Motor neuron (in vitro differentiated cells): ENCODE measurements at places on chromosomes 7 and 10.
A peak's percentile ranks its signal among the peaks of the same experiment; 100 is the strongest.

DNA sequence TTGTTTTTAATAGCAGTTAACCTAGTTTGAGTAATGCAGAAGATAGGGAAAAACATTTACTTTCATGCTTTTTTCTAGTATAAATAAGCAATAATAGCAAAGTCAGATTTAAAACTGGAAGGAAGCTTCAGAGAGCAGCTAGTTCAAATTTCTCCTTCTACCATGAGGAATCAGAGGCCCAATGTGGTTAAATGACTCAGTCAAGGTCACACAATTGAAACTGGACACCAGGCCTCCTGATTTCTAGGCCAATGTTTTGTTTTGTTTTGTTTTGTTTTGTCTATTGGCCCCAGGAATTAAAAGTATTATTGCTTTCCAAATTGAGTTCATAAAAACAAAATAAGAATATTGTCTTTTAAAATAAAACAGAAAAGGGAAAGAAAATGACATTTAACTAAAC lies 122.3 kb downstream of the TRIL start:
- no peak for ATAC-seq

- ATAC-seq, result no peak
These were observed 31.8 kb downstream of the WDR86 start for GRCh38 chr7:151378011-151378410.

DNA sequence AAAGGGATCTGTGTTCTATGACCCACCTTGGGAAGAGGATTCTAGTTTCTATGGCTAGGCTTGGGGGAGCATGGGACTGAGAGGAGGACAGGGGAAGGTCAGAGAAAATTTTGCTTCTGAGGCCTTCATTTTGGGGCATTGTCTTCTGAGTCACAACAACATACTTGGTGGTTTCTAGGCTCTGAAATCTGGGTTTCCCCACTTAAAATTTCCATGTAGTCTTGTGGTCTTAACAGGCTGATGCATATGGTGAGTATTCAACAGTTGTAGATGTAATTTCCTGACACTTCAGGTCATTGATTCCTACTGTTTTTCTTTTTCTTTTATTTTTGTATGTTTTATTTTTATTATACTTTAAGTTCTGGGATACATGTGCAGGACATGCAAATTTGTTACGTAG lies 88.5 kb downstream of the ANKRD7 start:
- ATAC-seq, result no peak

GRCh38 chr10:6141296-6142151 lies 52.7 kb downstream of the RBM17 start:
- no peak for ATAC-seq

DNA sequence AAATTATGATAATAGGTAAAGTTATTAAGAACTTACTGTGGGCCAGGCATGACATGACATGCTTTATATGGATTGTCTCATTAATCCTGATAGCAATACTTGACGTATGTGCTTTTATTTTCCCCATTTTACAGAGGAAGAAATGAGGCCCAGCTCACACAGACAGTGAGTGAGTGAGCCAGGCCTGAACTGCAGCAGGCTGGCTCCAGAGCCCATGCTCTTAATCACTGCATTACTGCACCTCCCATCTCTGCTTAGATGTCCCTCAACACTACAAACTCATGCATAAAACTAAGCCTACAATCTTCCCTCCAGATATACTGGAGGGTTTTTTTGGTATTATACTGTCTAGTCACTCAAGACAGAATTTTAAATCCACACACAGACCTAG lies 68.5 kb upstream of the OSBPL3 start:
- ATAC-seq, result no peak

GRCh38 chr10:113096128-113096996 lies 146.3 kb downstream of the TCF7L2 start:
- ATAC-seq, result peak; percentile 14

DNA sequence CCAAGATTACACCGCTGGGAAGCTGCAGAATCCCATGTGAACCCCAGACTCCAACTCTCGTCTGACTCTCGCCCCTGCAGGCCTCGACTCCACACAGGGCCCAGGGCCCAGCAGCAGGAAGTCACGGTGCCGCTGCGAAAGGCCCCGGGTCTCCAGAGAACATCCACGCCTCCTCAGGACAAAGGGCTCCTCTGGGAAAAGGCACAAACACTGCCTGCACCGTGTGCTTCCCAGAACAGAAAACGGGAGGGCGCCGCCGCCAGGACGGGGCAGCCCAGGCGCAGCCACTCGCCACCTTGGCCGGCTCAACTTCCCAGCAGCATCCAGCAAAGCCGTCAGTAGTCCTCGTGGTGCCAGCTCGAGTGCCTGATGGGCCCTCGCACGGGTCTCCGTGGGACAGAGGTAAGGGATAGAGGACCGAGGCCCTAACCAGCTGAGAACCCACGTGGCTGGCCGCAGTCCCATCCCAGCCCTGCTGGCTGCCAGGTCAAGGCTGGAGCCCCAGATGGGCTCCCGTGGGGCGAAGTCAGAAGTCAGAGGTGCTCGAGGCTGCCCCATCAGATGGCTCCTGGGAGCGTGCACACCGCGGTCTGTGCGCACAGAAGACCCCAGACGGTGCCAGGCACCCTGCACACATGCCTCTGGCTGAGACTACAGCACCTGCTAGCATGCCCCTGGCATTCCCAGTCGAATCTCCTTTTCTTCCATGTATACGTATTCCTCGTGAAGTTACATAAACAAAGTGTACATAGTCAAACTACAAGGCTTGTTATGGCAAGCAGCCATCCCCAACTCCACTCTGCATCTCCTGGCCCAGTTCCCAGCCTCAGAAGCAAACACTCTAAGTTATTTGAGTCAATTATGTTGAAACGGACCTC lies 60.2 kb downstream of the MAD1L1 start:
- peak; percentile 21 for ATAC-seq

DNA sequence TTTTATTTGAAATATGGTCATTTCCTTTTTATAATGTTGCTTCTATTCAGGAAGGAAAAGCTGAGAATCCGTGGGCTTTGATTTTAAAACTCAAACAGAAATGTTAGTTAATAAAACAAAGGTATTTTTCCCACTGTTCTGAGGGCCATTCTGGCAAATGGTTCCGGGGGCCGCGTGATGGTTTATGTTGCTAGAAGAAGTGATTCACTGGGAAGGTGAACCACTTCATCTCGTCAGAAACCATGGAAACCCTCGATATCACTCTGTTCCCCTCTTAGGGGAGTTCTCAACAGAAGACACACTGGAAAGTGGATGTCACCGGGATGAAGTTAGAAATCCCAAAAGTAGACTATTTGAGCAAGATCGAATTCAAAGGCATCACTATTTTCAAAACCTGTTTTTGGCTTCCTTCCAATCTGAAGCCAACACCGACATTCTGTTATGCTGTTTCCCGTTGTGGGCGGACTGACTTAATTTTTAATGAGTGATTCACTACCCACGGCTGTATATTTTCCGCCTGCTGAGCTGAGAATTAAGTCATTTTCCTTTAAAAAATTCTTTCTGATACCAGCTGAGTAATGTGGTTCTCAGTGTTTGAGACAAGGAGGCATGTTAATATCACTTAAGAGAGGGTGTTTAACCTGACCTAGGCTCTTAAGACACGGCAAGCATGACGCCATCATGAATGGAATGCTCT lies 84.1 kb downstream of the PTPRE start:
- peak; percentile 47 for ATAC-seq

DNA sequence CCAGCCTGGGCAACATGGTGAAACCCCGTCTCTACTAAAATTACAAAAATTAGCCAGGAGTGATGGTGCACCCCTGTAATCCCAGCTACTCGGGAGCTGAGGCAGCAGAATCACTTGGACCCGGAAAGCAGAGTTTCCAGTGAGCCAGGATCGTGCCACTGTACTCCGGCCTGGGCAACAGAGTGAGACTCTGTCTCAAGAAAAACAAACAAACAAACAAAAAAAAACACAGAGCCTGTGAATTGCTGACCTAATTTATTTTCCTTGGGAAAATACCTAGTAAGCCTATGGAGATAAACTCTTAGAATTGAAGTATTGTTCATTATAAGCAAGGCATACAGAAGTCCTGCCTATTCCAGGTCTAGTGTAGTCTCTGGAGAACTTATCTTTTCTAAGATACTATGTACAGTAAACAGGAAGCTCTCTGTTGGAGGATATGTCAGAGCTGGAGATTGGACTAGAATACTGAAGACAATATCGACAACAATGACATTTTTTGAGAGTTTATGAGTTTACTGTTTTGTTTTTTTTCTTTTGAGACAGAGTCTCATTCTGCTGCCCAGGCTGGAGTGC lies 14.9 kb downstream of the GTF2I start:
- ATAC-seq, result no peak

- peak; percentile 79 for ATAC-seq
These were observed 83.5 kb upstream of the PRKG1 start for GRCh38 chr10:50990568-50991455.

DNA sequence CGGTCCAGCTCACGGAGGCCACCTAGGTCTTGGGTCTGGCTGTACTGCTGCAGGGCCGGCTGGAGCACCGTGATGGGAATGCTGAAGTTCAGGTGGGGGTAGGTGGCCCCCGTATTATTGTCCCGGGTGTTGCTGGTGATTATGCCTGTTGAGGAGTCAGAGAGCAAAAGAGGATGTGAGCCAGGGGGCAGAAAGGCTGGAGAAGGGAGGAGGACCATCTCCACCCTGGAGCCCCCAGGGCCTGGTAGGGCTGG lies 6.6 kb downstream of the TYSND1 start:
- no peak for ATAC-seq

- no peak for ATAC-seq
These were observed 527.2 kb downstream of the TCERG1L start for GRCh38 chr10:130784326-130784725.

DNA sequence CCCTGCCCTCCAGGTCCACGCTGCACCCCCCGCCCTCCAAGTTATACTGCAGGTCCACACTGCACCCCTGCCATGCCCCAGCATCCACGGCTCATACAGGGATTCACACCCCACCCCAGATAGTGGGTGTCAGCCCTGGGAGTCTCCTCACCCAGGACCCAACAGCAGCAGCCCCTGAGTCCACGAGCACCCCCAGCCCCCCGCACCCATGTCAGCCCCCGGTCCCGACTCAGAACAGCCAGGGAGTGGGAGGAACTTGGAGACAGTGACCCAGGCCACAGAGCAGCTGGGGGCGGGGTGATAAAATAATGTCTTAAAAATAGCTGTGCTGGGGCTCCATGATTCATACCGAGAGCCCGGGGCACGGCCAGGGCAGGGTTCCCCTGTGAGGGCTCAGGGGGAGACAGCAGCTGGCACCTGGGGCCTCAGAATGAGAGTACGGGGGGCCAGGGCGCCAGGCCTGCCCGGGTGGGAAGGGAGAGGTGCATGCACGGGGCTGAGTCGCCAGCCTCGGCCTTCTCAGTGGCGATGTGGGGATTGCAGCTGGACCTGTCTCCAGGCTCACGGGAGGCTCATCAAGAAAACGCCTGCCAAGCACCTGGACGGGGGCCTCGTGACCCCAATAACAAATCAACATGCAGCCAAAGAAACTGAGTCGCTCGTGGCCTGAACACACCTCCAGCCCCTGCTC lies 29.8 kb downstream of the ADAP1 start:
- ATAC-seq, result no peak

GRCh38 chr10:121027371-121027770 lies 176.2 kb downstream of the WDR11 start:
- no peak for ATAC-seq

DNA sequence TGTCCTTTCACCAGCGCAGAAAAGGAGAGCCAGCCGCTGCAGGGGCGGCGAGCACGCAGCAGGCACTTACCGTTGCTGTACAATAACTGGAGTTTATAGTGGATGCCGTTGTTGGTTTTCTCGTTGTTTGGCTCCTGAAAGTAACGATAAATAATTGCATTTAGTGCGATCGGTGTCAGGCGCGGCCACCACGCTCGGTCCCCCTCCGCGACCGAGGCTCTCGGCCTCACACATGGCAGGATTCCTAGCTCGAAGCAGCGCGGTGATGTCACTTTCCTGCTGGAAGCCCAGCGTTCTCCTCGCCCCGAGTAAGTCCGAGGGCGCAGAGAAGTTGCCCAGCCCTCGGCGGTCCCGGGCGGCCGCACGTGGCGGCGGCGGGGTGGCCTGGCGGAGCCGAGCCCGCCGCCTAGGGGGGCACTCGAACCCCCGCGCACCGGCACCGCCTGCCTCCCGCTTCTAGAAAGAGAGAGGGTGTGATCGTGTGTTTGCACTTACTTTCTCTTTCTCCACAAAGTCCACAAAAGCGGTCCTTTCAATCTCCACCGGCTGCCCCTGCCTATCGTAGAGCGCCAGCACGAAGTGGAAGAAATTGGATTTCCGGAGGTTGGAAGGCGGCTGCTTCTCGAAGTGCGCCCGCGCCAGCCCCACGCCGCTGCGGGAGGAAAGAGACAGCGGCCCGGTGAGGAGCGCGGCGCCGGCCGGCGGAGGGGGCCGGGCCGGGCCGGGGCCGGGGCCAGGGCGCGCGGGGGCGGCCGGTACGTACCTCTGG lies 1.0 kb downstream of the EBF3 start:
- peak; percentile 39 for ATAC-seq

- ATAC-seq, result no peak
These were observed 68.2 kb upstream of the LRGUK start for GRCh38 chr7:134058980-134059379.

- no peak for ATAC-seq
These were observed 16.9 kb downstream of the ZNF713 start for GRCh38 chr7:55903985-55904759.

GRCh38 chr10:100697070-100697469 lies 48.3 kb upstream of the PAX2 start:
- peak; percentile 56 for ATAC-seq

- no peak for ATAC-seq
These were observed 443.2 kb upstream of the SEMA3A start for GRCh38 chr7:84637568-84638338.

GRCh38 chr7:148624735-148625134 lies 34.2 kb downstream of the C7orf33 start:
- ATAC-seq, result no peak

DNA sequence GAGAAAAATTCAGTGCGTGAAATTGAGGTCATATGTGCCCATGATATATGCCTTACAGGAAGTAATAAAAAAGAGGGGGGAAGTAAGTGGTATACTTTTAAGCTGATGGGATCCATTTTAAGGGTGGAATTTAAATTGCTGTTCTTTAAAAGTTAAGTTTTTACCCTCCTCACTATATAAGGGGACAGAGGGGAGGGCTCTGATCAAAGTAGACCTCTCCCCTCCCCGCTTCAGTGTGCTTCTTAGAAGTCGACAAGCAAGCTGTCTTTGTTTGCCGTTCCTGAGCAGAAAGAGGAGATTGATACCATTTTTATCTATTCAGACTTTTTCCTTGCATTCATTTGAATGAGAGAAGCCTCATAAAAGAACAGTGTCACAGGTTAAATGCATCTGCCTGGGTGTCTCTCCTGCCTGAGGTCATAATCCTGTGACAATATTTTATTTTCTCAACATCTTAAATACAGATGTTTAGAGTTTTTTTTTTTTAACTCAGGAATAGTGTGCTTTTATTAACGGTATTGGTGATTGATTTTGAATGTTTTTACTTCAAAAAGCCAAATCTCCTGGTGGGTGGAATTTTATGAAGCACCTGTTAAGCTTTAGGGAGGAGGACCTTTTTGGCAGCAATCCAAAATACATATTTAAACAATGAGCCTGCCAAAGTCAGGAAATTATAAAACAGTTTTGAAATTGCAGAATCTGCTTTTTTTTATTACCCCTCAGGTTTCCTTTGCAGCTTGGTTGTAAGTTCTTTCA lies 141.7 kb downstream of the KAT6B start:
- ATAC-seq, result peak; percentile 72
